T-helper 2 cell (primary cell): ENCODE measurements at places on chromosomes 3 and 15.

GRCh38 chr3:621714-622113, 425.2 kb downstream of the CHL1 start:
- DNase-seq: no peak

GRCh38 chr3:23667536-23668429, 138.0 kb upstream of the UBE2E1 start:
- no peak for DNase-seq

DNA sequence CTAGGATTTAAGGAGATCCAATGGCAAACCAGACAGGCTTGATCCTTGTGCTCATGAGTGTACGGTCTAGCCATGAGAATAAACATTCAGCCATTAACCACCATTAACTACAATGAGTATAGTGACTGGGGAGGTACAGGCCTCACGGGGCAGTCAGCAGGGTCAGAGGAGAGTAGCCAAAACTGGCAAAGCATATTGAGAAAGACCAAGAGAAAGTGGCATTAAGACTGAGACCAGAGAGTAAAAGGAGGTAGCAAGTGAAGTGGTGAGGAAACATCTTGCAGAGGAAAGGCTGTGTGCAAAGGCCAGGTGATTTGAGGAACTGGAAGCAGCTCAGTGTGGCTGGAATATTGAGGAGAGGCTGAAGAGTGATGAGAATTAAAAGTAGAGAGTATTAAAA, 407.2 kb upstream of the LMCD1 start:
- DNase-seq: no peak

GRCh38 chr3:18679238-18679637, 254.1 kb upstream of the SATB1 start:
- peak; percentile 8 for DNase-seq

DNA sequence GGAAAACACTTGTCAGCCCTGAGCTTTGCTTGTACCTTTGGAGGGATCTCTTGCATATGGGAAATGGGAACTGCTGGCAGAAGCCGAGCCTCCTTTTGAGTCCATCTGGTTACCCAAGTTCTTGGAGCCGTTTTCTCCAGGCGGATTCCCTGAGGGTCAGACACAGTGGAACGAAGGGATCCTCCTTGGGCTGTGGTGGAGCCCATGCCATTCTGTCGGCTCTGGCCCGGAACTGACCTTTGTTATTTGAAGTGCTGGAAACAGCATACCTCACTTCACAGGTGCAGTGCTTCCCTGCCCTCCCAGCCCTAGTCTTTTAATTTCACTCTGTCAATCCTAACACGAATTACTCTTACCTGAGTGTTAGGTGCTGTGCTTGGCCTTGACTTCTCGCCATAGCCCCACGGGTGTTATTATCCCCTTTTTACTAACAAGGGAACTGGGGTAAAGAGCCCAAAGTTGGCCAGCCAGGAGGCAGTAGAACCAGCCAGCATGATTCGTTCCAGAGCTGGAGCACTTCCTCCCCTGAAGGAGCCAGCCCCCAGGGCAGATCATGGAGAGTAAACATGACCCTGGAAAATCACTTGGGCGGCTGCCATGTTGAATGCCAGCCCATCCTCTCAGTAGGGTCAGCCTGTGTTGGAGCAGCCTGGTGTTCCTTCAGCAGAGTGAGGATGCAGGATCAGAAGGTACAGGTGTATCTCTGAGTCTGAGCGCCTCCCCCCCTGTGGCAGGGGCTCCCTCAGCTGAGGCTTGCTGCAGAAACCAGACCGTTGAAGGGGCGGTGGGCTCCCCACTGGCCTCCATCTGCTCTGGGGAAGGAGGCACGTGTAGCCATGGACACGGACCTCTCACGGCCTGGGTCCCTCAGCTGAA, 143.2 kb downstream of the DNAJB8 start:
- DNase-seq: no peak
